ENCODE measurements at places on chromosomes 3 and 15.

DNA sequence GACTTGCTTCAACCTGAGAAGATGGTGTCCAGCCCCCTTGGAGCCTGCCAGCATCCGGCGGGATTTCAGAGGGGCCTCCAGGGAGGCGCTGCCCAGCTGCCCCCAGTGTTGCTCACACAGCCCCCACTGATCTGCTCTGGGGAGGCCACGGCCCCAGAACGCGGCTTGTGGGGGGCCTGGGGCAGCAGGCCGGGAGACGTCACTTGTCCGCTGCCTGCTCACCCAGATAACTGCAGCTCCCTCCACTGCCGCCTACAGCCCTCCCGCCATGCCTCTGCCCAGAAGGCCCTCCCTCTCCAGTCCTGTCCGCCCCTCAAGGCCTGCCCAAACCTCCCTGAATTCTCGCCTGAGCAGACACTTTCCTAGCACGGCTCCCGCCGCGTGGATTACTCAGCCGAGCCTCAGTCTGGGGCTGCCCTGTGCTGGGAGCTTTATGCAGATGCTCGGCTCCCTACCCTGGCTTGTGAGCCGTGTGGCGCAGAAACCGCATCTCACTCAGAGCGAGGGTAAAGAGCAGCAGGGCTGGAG, 17.2 kb upstream of the ADIPOQ start:
- no peak for DNase-seq

- DNase-seq, result no peak
These were observed 39.0 kb downstream of the ESYT3 start for GRCh38 chr3:138473391-138473790.

DNA sequence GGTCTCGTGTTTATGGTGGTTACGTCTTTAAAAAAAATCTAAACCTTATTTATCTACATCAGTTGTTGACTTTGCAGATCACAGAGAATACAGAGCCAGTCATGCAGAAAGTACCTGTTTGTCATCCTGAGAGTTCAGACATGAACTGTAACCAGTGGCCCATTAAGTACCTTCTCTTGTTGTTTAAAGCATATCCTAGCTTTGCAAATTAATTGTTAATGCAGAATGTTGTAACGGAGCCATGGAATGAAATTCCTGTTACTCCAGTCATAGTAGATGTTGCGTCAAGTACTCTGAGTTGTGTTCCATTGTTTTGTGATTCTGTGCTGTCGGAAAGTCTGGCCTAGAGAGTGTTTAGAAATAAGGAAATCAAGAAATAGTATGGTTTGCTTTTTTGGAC, 205.2 kb downstream of the RBMS3 start:
- no peak for DNase-seq

GRCh38 chr15:51162865-51163762, 68.4 kb upstream of the TNFAIP8L3 start:
- peak; percentile 32 for DNase-seq
